ENCODE measurements at places on chromosomes 5 and 9.

- no peak for DNase-seq
Observed at GRCh38 chr5:88760527-88760926, 122.5 kb downstream of the MEF2C start.

- DNase-seq, result no peak
Observed at GRCh38 chr5:1824903-1825841, 24.0 kb downstream of the NDUFS6 start.

- no peak for DNase-seq
Observed at GRCh38 chr5:173204185-173204979, 30.6 kb downstream of the NKX2-5 start.

GRCh38 chr9:131503626-131504465 lies 1.1 kb downstream of the POMT1 start:
- peak; percentile 61 for DNase-seq

DNA sequence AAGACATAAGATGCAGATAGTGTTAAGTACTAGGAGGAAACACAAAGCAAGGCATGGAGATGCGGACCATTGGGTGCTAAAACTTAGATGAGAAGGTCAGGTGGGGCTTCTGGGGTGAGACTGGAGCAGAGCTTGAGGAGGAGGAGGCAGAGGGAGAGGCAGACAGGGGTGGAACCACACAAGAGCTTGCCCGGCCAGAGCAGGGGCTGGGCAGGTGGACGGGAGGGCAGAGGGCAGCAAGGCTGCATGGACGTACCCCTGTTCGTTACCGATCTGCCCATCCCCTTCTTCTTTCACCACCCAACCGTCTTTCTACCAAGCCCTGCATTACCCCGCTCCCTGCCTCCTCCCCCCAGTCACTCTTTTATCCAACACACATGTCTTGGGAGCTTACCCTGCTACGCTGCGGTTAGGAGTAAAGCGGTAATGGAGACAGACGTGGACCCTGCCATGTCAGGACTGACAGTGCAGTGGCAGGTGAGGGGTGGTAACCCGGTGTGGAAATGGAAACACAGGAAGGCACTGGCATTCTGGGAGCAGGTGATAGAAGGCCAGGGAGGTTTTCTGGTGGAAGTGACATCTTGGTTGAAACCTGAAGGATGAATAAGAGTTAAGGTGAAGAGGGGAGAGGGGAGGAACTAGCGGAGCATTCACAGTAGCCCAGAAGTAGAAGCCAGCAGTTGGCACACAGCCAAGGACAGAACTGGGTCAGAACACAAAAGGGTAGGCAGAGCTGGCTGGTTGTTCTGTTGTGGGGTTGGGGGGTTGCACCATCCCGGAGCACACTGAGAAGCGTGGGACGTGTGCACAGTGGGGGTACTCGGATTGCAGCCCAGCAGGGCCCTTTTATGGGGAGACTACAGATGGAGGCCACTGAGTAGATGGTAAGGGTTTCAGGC lies 167.2 kb downstream of the CACNA1B start:
- no peak for DNase-seq

GRCh38 chr9:137785704-137786161 lies 91.8 kb upstream of the CACNA1B start:
- no peak for DNase-seq

DNA sequence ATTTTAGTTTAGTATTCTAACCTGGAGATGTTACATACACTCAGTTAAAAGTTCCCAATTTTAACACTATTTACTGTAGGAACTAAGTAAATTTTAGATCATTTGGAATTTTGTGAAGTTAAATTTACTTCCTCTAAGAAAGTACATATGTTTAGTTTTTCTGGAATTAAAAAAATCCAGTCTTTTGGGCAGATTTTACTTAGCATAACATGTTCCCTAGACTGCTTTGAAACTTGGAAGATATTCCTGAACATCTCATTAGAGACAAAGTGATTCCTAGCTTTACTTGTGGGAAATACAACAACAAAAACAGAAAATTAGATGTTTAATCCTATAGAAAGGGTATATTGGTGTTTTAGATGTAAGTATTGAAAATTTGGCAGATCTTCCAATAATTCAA lies 930.0 kb upstream of the PTPRD start:
- DNase-seq, result no peak

DNA sequence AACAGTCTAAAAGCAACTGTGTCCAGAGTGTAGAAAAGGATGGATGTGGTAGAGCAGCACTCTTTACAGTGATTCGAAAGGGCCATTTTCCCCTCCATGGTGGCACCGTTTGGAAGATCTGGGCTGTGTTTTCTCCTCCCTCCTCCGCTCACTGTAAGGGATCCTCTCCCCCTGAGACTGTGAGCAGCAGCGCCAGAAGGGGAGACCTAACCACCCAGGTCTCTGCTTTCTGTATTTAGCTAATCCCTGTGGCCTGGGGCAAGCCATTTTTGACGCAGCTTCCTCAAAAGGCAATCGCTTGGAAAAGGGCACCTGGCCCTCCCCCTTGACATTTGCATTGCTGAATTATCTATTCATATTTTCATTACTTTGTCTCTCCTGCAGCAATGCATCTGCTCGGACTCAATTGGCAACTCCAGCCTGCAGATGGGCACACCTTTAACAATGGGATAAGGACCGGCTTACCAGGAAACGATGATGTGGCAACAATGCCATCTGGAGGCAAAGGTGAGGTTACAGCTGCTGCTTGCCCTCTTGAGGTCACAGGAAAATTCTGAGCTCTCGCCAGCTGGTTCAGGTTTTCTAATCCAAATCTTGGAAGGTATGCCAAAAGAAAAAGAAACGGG lies 244.3 kb upstream of the WWC1 start:
- no peak for DNase-seq

DNA sequence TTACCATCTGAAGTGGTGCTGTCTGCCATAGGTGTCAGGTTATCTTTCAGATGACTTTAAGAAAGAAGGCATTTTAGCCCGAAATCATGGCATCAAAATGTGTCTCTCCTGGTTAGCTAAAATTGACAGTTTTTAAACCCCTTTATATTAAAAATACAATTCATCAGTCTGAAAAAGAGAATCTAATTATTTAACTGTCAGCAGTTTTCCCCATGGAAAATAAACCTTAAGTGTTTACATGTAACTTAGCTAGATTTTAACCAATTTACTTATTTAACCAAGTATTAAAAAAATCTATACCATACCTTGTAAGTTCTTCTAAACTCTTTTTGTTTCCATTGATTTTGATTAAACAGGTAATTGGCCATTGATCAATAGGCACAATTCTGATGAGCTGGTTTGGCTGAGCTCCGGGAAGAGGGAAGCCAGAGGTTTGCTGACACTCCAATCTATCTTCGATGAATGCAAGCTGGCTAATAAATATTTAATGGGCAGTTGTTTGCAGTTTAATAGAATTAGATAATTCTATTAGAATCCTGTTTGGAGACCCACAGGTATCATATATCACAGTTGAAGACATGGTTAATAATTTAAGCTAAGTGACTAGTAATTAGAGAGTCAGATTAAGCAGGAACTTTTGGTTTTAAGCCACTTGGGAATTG lies 114.0 kb downstream of the MAT2B start:
- DNase-seq, result no peak

DNA sequence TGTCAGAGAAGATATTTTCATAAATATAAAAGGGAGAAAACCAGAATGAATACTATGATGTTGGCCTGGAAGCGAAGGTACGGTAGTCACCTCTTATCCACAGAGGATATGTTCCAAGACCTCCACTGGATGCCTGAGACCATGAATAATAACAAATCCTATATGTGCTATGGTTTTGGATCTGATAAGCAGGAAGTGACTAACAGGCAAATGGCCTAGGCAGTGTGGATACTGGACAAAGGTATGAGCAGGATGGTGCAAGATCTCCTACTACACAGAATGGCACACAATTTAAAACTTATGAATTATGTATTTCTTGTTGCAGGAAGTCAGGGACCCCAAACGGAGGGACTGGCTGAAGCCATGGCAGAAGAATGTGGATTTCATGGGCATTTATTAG lies 48.2 kb downstream of the ADAMTS12 start:
- DNase-seq, result no peak

DNA sequence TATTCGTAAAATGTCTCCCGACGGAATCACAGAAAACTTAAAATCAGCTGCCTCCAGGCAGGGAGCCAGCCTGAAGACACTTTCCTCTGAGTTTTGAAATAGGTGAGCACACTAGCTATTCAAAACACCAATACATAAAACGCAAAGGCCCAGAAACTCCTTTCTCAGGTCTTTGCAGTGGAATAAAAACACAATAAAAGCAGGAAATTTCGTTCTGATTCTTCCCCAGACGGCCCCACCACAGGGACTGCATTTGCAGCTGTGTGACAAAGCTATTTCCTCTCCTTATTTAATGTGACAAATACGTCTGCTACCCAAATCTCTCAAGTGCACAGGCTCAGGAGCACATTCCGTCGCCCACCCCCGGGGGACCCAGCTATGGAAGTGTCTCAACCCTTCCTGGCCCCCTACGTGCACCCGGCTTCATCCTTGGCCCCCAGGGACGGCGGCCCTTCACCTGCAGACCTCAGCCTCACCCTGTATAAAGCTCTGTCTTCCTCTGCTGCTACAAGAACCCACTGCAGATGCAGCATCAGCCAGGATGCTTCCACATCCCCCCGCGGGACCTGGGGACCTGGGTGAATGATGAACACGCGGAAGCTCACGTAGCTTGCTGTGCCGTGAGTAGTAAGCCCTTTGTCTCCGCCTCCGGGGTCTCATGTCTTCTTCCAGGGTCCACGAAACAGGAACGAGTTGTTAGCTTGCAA lies 24.9 kb downstream of the AHRR start:
- DNase-seq, result no peak

GRCh38 chr5:65970481-65971367 lies 44.3 kb downstream of the ERBIN start:
- DNase-seq, result no peak

- DNase-seq, result no peak
Observed at GRCh38 chr5:16736158-16736995, 119.6 kb upstream of the RETREG1 start.

DNA sequence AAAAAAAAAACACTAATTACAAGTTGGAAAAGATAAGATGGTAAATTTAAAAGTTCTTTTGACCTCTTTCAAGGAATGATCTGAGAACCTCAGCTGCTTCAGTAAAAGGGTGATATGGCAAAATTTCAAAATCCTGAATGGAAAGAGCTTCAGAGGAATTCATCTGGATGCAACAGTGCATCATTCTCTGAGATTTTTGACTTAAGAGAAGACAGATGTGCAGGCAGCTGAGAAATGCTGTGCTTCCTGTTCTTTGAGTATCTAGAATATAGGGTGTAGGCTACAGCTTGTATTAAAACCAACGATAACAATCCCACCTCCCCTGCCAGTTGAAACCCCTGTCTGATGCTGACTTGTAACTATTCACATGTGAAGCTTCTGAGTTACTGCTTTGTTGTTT lies 6.2 kb downstream of the FRMPD1 start:
- DNase-seq, result no peak

- no peak for DNase-seq
Observed at GRCh38 chr5:173675287-173675996, 59.0 kb upstream of the BOD1 start.

GRCh38 chr5:172686111-172686510 lies 45.0 kb downstream of the NEURL1B start:
- no peak for DNase-seq

DNA sequence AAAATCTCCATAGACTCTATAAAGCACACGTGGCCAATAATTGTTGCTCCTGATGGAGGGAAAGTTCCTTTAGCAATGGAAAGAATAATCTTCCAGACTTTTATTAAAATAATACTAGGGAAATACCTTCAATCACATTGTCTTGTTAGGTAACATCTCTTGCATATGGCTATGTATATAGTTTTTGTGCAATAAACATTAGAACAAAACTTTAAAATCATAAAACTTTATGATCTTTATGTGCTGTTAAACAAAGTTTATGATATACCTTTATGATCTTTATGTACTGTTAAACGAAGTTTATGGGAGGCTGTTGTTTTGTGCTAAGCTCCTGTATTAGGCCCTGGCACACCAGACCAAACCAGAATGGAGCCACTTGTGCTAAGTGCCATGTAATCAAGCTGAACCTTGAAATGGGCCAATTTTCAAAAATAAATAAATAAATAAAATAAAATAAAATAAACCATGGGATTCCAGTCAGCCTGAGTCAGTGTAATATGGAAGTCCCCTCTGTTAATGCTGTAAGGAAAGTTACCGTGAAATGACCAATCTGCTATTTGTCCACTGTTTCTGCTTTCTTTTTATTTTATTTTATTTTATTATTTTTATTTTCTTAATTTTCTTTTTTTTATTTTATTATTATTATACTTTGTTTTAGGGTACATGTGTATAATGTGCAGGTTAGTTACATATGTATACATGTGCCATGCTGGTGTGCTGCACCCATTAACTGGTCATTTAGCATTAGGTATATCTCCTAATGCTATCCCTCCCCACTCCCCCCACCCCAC lies 431.3 kb downstream of the SPATA31D1 start:
- no peak for DNase-seq
